ENCODE measurements at places on chromosomes 1 and 21.

DNA sequence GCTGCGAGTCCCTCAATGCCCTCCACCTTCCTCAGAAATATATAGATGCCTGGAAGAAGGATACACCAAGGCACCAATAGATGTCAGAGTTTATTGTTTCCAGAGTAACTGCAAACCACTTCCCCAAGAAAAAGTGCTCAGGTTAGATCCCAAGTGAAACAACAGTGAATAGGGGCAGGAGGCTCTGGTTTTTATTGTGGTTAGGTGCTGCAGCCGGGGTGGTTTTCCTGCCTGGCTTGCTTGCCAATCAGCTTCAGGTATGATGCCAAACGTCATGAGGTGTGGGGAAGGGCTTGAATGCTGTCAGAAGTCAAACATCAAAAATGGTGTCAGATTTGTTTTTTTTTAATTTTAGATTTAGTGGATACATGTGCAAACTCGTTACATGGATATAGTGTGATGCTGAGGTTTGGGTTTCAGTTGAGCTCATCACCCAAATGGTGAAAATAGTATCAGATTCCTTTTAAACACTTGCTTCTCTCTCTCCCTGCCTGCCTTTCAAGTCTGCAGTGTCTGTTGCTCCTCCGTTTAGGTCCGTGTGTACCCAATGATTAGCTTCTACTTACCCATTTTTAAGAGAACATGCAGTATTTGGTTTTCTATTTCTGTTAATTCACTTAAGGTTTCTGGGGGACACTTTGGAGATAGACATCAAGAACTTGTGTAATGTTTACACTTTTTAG lies 1317.0 kb downstream of the MRPL39 start:
- DNase-seq = no peak

DNA sequence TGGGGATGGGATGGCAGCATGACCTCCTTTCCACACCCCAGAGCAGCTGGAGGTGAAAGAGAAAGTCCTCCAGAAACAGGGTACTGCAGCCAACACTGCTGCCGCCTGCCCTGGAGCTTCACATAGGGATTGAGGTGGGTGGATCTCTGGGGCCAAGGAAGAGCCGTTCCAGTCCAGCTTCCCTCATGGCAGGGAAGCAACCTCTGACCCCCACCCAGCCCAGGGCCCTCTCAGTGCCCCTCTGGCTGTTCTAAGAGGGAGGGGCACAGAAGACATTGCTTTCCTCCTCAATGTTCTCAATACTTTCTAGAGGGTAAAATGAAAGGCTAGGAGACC lies 5.7 kb downstream of the KIF21B start:
- DNase-seq = no peak

GRCh38 chr1:84851839-84852238 lies 41.2 kb downstream of the LPAR3 start:
- no peak for DNase-seq

GRCh38 chr1:165173818-165174217 lies 182.7 kb downstream of the LMX1A start:
- DNase-seq = no peak
